ENCODE measurements at places on chromosomes 13 and 19. TPM values are rescaled to one million over a fixed set of nuclear protein-coding genes. Genes with fewer than 3 reads are reported as not detected.
A peak's percentile ranks its signal among the peaks of the same experiment; 100 is the strongest.

GRCh38 chr19:34337739-34338138 lies 27.3 kb upstream of the GPI start:
- H3K4me3 ChIP-seq: no peak overlapping the region
- no peak for DNase-seq
- peaks cover 9% of the 10 kb centered on the region for H3K4me1 ChIP-seq
- H3K27ac ChIP-seq: no peak overlapping the region
- H3K36me3 ChIP-seq: peaks cover 6% of the 10 kb centered on the region

The SIGLEC8 gene
- not detected for total RNA-seq

The ZNF426 gene
- total RNA-seq: 12.3 TPM

- no peaks in the 10 kb centered on the region for H3K4me1 ChIP-seq
- H3K27me3 ChIP-seq: peaks cover 6% of the 10 kb centered on the region
- H3K27ac ChIP-seq: no peak overlapping the region
- DNase-seq: no peak
Observed at GRCh38 chr13:50519866-50520265, 323.6 kb downstream of the DLEU7 start.

DNA sequence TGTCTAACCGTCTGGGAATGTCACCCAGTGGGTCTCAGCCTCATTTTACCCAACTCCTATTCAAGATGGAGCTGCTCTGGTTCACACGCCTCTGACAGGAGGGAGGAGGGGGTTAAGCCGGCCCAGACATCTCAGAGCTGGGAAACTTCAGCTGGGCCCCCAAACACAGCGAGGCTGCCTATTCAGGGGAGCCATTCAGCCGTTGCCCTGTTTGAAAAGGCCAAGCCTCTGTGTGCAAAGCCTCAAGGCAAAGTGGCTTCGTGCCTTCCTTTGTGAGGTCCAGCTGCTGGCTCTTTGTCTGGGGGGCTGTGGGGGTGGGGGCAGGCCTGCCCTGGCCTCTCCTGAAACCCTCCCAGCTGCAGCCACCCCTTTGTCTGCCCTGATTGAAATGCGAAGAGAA lies 147.4 kb downstream of the PTPRS start:
- peaks cover 3% of the 10 kb centered on the region for H3K27me3 ChIP-seq
- DNase-seq: no peak
- H3K27ac ChIP-seq: no peak overlapping the region

DNA sequence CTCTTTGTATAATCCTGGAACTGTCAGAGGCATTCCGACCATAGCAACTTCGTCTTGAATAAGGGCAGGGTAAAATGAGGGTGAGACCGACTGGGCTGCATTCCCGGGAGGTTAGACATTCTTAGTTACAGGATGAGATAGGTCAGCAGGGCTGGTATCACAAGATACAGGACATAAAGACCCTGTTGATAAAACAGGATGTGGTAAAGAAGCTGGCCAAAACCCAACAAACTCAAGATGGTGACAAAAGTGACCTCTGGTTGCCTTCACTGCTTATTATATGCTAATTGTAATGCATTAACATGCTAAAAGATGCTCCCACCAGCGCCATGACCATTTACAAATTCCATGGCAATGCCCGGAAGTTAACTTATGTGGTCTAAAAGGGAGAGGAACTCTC lies 27.7 kb upstream of the MBNL2 start:
- no peaks in the 10 kb centered on the region for H3K36me3 ChIP-seq
- H3K27me3 ChIP-seq: no peaks in the 10 kb centered on the region
- H3K4me3 ChIP-seq: no peak overlapping the region
- no peak overlapping the region for H3K27ac ChIP-seq
- DNase-seq: no peak
- H3K4me1 ChIP-seq: no peaks in the 10 kb centered on the region

DNA sequence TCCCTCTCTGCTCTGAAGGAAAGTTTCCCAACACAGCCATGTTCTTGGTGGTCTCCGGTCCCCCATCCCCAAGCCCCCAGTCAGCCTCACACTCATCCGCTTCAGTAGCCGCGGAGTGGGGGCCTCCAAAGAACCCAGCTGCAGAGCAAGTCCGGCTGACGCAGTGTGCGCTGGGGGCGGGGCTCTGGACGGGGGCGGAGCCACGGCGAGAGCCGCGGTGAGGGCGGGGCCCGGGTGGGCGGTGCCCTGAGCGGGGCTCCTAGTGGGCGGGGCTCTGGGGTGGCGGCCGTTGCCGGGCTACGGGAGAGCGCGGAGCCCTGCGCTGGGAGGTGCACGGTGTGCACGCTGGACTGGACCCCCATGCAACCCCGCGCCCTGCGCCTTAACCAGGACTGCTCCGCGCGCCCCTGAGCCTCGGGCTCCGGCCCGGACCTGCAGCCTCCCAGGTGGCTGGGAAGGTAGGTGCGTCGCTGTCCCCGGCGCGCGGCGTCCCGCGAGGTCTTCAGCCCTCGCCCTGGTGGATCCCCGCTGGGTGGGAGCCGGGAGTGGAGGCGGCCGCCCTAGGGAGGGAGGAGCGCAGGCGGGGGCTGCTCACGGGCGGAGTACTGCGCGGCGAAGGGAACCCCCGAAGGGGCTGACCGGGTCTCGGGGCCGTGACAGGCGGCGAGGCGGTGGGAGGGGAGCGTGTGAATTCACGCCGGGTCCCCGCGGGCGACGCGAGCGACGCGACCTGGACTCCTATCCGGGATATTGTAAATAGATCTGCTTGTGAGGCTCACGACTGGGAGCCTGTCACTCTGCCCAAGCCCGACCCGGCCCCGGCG lies 9.1 kb downstream of the TNFRSF19 start:
- peaks cover 17% of the 10 kb centered on the region for H3K4me1 ChIP-seq
- peak overlapping the region; percentile 76 for H3K4me3 ChIP-seq
- no peaks in the 10 kb centered on the region for H3K36me3 ChIP-seq
- H3K27me3 ChIP-seq: peaks cover 38% of the 10 kb centered on the region
- peak; percentile 92 for DNase-seq

The KHSRP gene
- 290 TPM for total RNA-seq

The KIRREL2 gene
- 1.0 TPM for total RNA-seq

DNA sequence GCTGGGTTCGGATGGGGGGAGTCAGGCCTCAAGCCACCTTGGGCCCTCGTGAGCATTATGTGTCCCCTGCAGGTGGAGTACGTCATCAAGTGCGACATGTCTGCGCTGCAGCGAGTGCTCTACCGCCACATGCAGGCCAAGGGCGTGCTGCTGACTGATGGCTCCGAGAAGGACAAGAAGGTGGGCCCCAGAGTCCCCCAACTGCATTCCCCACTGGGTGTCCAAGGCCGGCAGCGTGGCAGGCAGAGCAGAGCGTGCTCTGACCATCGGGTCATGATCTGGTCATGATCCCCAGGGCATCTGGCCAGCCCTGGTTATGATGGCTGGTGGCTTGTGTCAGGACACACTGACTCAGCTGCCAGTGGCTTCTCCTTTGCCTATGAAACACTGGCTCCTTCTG lies 63.4 kb downstream of the SMARCA4 start:
- no peaks in the 10 kb centered on the region for H3K27me3 ChIP-seq
- peaks cover 12% of the 10 kb centered on the region for H3K36me3 ChIP-seq
- H3K4me3 ChIP-seq: no peak overlapping the region
- H3K27ac ChIP-seq: no peak overlapping the region
- H3K4me1 ChIP-seq: no peaks in the 10 kb centered on the region

GRCh38 chr19:2809387-2810140 lies 10.1 kb upstream of the ZNF554 start:
- H3K4me1 ChIP-seq: no peaks in the 10 kb centered on the region
- no peak for DNase-seq
- peaks cover 16% of the 10 kb centered on the region for H3K36me3 ChIP-seq
- no peaks in the 10 kb centered on the region for H3K27me3 ChIP-seq
- no peak overlapping the region for H3K4me3 ChIP-seq

Data from activated naive CD4-positive, alpha-beta T cell treated with anti-CD3 and anti-CD28 coated beads for 36 hours (primary cell).